ENCODE measurements at places on chromosomes 7 and 10. TPM values are rescaled to one million over a fixed set of nuclear protein-coding genes. Genes with fewer than 3 reads are reported as not detected.

STOX1 gene
- not detected for total RNA-seq

HIF1AN gene
- total RNA-seq = 11.7 TPM

STK32C gene
- 4.6 TPM for total RNA-seq

SPRN gene
- 0.89 TPM for total RNA-seq

TUBGCP2 gene
- 67.0 TPM for total RNA-seq

SH2B2 gene
- 4.3 TPM for total RNA-seq

GRID2IP gene
- not detected for total RNA-seq

MYL7 gene
- not detected for total RNA-seq

RASA4B gene
- 3.2 TPM for total RNA-seq

FEZF1 gene
- not detected for total RNA-seq

LRRC18 gene
- total RNA-seq = not detected

PNLIPRP1 gene
- not detected for total RNA-seq

TAS2R41 gene
- not detected for total RNA-seq

ACBD7 gene
- 3.7 TPM for total RNA-seq

FXYD4 gene
- not detected for total RNA-seq

ZFAND4 gene
- 5.8 TPM for total RNA-seq

DENND2A gene
- total RNA-seq = 3.4 TPM

HMX2 gene
- total RNA-seq = not detected

Data from myometrial cell (primary cell).